ENCODE measurements at places on chromosomes 16 and 17.

DNA sequence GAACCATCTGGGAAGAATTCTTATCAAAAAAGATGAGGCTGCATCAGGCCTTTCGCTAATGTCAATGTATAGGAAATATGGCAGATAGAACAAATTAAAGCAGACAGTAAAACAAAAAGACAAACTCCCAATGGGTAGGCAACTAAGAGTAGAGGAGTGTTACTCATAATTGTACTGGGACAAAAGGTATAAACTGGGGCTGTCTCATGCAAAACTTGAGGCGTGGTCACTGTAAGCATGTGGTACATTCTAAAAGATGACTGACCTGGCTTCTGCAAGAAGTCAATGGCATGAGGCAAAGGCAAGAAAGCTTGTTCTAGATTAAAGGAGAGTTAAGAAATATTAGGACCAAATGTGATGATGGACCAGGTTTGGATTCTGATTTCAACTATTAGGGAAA, 26.7 kb downstream of the SMIM36 start:
- DNase-seq = no peak

GRCh38 chr16:63461248-63461841, 1425.1 kb upstream of the CDH8 start:
- peak; percentile 3 for DNase-seq

DNA sequence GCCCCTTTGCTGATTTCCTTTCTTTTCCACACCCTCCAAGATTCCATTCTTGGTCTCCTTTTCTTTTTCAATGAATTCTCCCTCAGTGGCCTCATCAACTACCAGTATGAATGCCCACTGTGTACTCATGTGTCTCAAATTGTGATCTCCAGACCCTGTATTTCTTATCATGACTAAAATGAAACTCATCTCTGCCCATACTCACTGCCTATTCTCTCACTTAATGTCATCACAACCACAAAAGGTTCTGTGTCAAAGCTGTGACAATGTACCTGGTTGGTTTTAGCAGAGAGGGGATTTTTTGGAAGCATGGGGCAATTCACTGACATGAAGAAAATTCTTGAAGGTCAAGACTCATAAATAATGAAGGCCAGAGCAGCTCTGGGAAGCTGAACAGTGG, 11.5 kb upstream of the TBX4 start:
- DNase-seq = no peak

GRCh38 chr16:82263521-82264143, 93.6 kb upstream of the MPHOSPH6 start:
- peak; percentile 15 for DNase-seq

DNA sequence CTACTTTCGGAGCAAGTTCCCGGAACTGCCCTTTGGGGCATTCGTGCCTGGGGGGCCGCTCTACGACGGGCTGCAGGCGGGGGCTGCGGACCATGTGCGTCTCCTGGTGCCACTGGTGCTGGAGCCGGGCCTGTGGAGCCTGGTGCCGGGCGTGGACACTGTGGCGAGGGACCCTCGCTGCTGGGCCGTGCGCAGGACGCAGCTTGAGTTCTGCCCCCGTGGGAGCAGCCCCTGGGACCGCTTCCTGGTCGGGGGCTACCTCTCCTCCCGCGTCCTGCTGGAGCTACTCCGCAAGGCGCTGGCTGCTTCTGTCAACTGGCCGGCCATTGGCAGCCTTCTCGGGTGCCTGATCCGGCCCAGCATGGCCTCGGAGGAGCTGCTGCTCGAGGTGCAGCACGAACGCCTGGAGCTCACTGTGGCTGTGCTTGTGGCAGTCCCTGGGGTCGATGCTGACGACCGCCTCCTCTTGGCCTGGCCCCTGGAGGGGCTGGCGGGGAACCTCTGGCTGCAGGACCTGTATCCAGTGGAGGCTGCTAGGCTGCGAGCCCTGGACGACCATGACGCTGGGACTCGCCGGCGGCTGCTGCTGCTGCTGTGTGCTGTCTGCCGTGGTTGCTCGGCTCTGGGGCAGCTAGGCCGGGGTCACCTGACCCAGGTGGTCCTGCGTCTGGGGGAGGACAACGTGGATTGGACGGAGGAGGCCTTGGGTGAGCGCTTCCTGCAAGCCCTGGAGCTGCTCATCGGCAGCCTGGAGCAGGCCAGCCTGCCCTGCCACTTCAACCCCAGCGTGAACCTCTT, 3.6 kb downstream of the MIEF2 start:
- no peak for DNase-seq

DNA sequence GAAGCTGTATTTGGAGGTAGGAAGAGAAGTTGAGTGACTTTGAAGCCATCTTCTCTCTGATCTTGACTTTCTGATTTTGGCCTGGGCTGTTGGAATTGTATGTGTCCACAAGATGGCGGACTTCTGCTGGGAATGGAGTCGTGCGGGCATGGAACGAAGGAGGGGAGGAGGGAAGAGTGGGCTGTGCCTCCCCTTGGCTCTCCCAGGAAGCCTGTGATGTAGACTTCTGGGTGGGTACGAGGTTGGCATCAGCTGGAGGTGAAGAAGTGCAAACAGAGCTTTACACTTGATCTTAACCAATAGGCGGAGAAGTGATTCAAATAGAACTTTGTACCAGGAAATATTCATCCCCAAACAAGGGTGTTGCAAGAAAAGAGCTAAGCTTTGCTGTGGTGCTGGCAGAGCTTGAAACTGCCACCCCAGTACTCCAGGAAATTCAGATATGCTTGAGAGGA, 7.4 kb upstream of the TMEM220 start:
- peak; percentile 58 for DNase-seq
